ENCODE measurements at places on chromosomes 2 and 18. TPM values are rescaled to one million over a fixed set of nuclear protein-coding genes. Genes with fewer than 3 reads are reported as not detected.
A peak's percentile ranks its signal among the peaks of the same experiment; 100 is the strongest.

DNA sequence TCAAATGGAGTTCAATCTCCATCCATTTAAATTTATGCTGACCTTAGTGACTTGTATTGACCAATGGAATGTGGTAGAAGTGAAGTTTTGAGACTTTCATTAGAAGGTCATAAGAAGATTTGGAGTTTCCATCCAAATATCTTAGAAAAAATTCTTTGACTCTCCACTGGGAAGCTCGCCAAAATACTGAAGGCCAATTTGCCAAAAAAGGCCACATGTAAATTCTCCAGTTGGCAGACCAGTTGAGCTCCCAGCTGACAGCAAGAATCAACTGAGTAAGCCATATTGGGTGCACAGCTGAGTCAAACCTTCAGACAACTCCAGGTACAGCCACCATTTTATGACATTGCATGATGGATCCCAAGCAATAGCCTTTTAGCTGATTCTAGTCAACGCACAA, 228.3 kb upstream of the SETBP1 start:
- DNase-seq: no peak

DNA sequence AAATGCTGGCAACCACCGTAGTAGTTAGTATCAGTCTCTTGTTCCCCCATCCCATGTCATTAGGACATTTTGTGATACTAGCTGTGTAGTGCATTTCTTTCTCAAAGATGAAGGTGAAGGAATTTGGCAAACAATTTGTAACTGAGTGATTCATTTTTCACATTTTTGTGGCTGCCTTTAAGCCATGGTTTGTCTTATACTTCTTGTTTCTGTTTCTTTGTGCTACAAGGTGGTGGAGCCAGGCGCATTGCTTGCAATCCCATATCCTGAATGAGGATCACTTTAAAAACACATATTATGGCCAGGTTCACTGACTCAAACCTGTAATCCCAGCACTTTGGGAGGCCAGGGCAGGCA, 40.6 kb downstream of the GPD2 start:
- DNase-seq: no peak

The SIX2 gene
- total RNA-seq: not detected

DNA sequence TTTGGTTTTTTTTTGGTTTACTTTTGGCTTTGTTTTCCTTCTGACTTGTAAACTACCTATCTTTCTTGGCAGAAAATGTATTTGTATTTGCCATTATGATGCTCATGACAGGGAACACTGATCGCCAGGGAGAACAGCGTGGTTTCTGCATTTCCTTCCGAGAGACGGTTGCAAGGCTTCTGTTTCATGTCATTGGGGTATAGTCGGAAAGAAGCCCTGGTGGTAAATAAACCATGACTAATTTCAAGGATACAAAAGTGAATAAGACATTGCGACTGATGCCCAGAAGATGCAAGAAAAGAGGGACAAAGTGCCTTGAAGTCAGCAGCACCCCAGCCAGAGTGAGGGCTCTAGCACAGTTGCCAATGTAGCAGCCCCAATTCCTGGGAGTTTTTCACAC, 4.2 kb upstream of the CAPN14 start:
- DNase-seq: no peak

DNA sequence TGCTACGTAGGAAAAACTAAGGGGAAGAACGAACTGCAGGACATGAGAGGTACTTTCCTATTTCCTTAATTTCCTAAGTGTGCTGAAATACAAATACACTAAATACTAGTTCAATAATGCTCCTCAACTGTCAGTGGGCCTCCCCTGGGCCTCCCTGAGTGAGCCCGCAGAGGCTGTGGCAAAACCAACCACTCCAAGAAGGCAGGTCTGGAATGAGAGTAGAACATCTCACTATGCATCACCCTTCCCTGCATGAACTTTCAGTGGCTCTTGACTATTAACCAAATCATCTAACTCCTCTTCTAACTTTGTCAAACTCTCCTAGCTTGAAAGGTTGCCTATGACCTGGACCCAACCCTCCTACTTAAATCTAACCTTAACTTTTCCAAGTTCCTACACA, 84.6 kb downstream of the THADA start:
- DNase-seq: no peak

- no peak for DNase-seq
These were observed 148.9 kb downstream of the AGPS start for GRCh38 chr2:177541258-177541991.

- DNase-seq: no peak
These were observed 124.2 kb downstream of the LPIN1 start for GRCh38 chr2:11870584-11870983.

DNA sequence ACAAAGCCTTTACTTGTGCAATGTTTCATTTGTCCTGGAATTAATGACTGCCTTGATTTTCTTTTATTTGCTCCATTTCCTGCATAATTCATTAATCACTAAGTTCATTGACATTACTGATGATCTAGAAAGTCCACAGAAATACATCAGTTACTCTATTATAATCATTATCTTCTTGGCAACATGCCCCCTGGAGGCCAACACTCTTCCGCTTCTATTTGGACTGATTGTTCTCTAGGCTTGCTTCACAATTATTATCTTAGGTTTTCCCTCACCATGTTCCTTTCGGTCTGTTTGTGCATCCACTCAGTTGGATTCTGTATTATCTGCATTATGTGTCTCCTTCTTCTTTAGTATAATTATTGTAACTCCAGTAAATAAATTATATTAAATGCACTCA, 461.0 kb upstream of the CDH2 start:
- peak; percentile 25 for DNase-seq

DNA sequence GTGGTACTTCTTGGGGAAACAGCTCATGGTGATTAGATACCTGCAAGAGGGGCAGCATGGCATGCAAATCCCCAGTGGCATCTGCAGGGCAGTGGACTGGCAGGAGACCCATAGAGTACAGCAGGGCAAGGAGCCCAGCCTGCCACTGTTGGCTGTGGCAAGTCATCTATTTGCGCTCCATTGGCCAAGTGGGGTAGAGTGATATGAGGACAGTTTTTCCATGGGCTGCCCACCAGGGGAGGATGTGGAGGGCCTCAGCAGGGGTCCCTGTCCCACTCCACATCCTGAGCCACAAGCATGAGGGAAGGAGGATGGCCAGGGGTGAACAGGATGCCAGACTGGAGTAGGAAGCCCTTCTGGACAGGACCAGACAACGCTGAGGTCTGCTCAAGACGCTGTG, 50.9 kb upstream of the OTOF start:
- DNase-seq: no peak

DNA sequence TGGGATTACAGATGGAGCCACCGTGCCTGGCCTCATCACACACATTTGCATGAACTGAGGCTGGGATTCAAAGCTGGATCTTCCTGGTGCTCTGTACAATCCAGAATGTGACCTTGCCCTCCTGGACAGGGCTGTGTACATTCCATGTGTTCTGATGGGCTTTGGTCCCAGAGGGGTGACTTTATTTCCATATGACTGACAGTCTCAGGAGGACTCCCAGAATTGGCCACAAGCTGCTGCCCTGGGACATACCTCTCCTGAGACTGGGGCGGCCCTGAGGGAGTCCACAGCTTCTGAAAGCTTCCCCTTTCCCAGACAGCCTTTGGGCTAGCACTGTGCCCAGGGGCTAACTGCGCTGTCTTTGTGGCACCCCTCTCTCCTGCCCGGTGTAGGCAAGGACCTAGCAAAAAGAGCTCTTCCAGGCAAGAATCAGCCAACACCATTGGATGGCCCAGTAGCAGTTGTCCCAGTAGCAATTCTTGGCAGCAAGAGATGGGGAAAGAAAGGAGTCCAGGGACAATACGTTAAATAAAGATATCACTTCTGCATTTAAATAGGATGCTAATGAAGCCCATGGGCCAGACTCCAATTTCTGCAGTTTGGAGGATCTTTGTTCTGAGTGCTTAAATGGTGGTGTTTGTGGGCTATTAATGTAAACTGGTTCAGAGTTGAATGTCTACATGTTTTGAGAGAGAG, 26.4 kb upstream of the ZNF532 start:
- DNase-seq: no peak
